ENCODE measurements at places on chromosomes 3 and 15.

DNA sequence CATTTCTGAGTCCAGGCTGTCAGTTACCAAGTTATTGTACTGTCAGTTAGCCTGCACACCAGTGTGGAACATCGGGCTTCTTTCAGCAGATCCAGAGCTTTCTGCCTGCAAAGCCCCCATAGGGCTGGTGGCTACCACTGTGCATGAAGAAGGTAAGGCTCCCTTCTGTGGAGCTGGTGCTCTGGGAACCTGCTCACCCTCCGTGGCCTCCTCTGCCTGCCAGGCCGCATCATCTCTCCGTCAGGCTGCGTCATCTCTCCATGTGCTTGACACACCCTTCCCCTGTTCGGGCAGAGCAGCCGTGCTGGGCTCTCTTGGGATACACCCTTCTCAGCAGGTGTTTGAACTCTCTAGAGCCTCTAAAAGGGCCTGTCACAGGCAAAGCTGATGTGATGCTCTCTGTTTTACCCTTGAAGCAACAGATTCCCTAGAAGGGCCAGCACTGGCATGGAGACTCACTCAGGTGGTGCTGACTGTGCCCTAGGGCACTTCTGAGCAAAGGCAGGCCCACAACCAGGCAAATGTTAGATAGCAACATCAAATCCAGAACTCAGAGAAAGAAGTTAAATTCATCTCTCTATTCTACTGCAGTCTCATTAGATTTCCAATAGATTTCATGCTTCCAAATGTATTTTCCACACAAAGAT lies 261.1 kb downstream of the EPHB1 start:
- no peak for DNase-seq

GRCh38 chr3:117558681-117559080 lies 849.1 kb downstream of the TUSC7 start:
- DNase-seq: no peak

DNA sequence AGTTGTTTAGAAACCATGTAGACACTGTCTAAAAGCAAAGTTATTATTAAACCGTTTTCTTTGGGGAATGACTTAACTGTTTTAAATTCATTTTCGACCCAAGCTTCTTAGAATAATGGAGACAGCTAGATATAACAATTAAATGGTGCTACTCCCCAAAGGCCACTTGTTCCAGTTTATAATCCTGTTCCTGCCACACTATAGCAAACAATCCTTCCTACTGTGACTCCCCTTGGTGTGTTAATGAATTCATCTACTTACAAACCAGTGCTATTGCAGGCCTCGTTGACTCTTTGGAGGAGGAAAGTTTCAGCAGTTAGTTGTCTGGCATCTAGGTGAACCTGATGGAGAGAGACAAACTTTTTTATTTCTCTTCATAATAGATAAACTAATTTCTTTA lies 25.2 kb upstream of the CLSTN2 start:
- no peak for DNase-seq

DNA sequence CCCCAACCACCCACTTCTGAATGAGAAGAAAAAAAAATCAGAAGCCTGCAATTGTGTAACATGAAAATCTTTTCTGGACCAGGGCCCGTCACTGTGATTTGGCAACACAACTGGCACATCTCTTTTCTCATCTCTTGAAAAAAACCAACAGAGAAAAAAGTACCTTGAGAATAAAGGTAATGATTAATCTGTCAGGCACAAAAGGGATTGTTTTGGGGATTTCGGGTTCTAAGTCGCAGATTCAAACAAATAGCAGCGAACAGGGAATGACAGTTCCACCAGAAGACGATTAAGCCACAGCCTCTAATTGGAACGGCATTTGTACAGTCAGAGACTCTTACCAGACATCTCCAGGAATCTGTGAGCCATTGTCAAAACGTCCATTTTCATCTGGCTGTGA lies at the start of gene AQP9:
AQP9 (plus strand) TSS at position 276 of the 400 bp plus-strand sequence. CDS start 185 bp downstream, outside the sequence.
- DNase-seq: no peak

- DNase-seq: no peak
Measured at GRCh38 chr3:25587094-25587493, 77.6 kb downstream of the TOP2B start.

GRCh38 chr15:45523166-45523460 lies 558 bp upstream of the SLC30A4 start:
- no peak for DNase-seq

DNA sequence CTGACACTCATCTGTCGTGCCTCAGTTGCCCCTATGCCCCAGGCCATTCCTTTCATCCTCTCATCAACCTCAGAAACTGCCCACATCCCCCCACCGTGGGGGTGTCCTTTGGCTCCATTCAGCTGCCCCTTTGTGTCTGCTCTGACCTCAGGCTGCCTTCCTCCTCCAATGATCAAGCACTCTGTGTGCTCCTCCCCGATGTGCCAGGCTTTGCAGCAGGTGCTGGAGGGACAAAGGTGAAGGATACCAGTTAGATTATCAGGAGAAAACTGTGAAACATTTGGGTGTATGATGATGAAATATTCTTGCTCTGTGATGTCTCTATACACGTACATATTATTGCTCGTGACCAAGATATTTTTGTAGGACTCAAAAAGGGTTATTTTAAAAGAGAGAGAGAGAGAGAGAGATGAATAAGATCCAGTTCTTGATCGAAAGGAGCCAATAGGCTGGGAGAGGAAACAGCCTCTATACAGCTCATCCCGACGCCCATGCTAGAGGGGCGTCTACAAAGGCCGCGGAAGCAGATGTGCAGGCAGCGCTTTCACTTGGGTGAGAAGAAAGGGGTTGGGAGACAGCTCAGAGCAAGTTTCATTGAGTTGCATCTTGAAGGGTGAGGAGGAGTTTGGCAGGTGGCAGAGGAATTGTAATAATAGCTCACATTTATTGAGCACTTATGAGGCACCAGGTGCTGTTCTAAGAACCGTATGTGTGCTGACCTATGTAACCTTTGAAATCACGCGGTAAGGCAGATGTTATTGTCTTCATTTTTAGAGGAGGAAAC lies 28.3 kb upstream of the ADCY5 start:
- DNase-seq: no peak

Data from effector CD4-positive, alpha-beta T cell (primary cell).